OCI-LY7 (cell line): ENCODE measurements at places on chromosomes 1 and 21. TPM values are rescaled to one million over a fixed set of nuclear protein-coding genes. Genes with fewer than 3 reads are reported as not detected.

Gene ZNF683
- not detected in 2 replicates for total RNA-seq

Gene RPE65
- not detected in 2 replicates for total RNA-seq

Gene MYOC
- total RNA-seq, result not detected in 2 replicates

Gene DNAH14
- total RNA-seq, result not detected in 2 replicates

Gene CLEC20A
- total RNA-seq, result not detected in 2 replicates

Gene ROR1
- total RNA-seq, result 1.4 and 2.5 TPM in 2 replicates

Gene CFHR3
- not detected in 2 replicates for total RNA-seq

DNA sequence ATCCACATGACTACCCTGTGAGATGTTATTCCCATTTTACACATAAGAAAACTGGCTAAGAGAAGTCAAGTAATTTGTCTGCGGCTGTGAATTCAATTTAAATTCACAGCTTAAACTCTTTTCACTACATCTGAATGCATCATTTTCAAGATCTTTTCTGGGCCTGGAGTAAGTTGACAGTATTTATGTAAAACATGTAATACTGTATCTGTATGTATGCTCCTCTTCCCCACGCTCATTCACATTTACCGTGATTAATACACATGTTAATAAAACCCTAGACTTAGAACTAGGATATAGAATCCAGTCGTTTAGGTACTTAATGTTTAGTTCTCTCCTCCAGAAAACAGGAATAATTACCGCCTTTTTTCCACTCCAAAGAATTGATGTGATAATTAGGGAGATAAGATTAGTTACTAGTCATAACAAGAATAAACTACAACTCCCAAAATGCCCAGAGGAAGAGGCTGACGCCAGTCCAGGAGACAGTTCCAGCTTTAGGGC lies 442 bp upstream of the PPP1R12B start:
- no peak for DNase-seq

DNA sequence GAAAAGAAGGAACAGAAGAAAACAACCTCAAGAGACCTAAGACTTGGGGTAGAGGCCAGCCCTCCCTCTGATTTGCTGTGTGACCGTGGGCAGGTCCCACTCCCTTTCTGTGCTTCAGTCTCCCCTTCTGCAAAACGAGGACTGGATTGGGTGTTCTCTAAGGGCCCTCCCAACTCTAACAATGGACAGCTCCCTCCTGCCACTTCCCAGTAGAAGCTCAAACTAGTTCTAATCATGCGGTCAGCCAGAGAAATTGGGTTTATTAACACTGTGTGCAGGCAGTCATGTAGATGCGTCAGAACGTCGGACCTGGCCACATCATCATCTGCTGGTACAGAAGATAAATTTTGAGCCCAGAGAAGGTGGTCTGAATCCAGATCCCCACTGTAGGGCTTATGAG lies 1.6 kb upstream of the PADI4 start:
- no peak for DNase-seq

DNA sequence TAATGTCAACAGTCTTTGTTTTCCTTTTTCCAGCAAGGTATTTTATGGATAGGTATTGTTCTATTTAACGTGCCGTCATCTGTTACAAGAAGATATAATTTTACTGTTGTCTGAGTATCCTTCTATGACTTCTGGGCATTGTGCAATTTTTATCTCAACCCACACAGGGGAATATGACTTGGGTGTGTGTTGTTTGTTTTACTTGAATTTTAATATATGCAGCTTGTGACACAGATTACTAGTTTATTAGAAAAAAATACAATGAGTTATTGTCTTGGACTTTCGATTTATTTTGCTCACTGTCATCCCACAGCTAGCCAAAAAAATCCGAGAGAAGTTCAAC lies 111.9 kb downstream of the CACHD1 start:
- no peak for DNase-seq

DNA sequence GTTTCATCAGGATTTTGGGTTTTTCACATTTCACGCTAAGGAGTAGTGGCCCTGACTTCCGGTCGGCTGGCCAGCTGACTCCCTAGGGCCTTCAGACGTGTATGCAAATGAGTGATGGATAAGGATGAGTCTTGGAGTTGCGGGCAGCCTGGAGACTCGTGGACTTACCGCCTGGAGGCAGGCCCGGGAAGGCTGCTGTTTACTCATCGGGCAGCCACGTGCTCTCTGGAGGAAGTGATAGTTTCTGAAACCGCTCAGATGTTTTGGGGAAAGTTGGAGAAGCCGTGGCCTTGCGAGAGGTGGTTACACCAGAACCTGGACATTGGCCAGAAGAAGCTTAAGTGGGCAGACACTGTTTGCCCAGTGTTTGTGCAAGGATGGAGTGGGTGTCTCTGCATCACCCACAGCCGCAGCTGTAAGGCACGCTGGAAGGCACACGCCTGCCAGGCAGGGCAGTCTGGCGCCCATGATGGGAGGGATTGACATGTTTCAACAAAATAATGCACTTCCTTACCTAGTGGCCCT lies 23.1 kb upstream of the TNFRSF1B start:
- no peak for DNase-seq

GRCh38 chr1:84856726-84857270 lies 36.2 kb downstream of the LPAR3 start:
- no peak for DNase-seq

DNA sequence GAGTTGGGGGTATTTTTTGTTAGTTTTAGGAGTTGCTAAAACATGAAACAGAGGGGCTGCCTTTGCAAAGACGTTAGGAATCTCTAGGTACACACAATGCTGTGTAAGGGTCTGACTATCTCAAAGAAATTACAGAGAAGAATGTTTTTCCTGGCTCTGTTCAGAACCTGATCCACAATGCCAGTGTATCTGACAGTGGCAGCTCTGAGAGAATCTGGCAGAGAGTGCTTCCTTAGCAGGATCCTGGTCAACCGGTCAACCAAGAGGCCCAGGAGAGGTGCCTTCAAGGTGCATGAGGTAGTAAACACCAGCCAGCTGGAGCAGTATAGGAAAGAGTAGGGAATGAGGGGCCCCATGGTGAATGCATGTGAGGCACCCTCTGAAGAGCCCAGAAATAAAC lies 40.9 kb upstream of the RGS1 start:
- no peak for DNase-seq

GRCh38 chr1:36881541-36881940 lies 152.8 kb downstream of the GRIK3 start:
- no peak for DNase-seq

DNA sequence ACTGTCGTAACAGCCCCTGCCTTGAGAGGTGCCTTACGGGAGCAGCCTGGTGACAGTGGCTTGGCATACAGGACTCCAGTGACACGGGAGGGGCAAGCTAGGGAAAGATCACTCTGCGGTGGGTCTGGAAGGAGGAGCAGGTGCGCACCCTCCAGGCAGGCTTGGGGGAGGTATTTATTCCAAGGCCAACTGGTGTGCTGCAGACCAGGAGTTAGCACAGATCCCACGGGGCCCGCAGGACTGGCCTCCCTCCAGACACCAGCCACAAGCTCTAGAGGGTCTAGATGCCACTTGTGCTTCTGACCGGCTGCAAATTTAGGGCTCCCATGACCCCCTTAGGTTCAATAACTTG lies 22.1 kb downstream of the PSEN2 start:
- no peak for DNase-seq

DNA sequence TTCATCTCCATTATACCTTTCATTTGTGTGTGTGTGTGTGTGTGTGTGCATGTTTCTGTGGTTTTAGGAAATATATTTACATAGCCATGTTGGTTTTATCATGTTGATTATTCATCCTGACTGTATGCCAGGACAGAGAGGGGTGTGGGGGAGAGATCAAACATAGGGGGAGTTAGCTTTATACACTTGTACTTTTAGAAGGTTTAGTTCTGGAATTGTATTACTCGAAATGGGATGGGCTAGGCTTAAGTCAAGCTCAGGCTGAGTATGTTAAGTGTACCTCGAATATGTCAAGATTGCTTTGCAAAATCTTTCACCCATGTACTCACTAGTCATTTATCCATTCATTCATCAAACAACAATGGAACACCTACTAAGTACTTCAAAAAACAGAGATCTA lies 123.3 kb downstream of the HMCN1 start:
- DNase-seq, result no peak

GRCh38 chr1:114152508-114153260 lies 985 bp downstream of the SYT6 start:
- no peak for DNase-seq

- DNase-seq, result peak; percentile 89
These were observed at the start of gene NCF2 for GRCh38 chr1:183590244-183591191. Gene NCF2 (minus strand): TSS chr1:183590459. CDS start chr1:183590329, 130 bp downstream.

- DNase-seq, result no peak
These were observed 3.7 kb upstream of the RHEX start for GRCh38 chr1:206049293-206049692.

- DNase-seq, result no peak
These were observed 55.6 kb downstream of the KLHDC7A start for GRCh38 chr1:18536356-18536755.

DNA sequence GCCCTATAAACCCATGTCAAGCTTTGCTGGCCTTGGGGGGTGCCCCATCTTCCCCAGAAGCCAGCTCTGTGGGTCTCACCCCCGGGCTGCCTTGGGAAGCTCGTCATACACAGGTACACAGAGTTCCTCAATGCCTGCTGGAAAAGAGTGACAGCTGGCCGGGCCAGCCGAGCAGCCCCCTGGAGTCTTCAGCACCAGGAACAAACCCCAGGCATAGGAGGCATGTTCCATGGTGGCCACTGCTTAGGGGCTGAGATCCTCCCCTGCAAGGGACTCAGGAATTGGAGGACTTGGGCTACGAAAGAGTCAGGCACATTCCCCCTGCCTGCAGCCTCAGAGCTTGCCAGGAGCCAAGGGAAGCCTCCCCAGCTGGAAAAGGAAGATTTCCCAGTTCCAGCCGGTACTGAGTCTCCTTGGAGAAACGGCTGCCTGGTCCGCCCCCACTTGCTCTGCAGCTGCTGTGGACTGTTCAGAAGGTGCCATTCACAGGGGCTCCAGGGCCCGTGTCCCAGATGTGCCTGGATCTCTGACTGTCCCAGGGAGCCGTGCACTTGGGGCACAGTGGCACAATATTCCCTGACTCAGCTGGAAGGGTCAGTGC lies 89.5 kb downstream of the STUM start:
- DNase-seq, result no peak

- DNase-seq, result no peak
These were observed 87.8 kb upstream of the MAP1LC3C start for GRCh38 chr1:242086706-242087105.

DNA sequence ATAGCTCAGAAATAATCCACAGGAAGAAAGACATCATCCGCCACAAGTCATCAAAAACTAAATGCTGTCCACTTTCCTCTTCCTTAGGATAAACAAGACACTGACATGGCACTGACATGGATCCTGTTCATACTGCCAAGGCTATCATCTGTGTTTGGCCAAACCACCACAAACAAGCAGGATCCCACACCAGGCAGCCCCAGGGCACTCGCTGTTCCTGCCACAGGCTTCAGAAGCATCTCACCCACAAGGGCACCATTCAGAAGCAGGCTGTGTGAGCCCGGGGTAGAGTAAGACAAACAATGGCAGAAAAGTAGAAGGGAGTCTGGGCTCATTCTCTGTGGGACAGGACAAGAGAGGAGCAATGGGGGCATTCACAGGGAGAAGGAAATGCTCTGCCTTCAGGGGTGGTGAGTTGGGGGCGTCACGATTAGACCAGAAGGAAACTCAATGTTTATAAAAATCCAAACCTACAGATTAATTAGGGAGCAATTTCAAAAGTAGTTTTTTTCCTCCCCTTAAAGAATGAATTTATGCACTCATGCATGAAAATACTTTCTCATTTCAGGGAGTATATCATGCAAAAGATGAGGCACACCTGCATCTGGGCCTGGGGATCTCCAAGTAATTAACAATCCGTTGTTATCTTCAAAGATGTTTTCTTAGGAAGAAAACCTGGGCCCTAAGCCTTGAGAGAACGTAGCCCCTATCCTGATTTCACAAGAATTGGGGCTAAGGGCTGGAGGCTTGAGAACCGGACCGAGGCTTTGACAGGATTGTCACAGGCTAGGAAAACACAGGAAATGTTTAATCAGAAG lies 43.3 kb upstream of the ATP1A1 start:
- peak; percentile 63 for DNase-seq

GRCh38 chr1:21766210-21766609 lies 16.7 kb downstream of the USP48 start:
- DNase-seq, result no peak

- DNase-seq, result no peak
These were observed 48.2 kb downstream of the SYT6 start for GRCh38 chr1:114105421-114105979.

DNA sequence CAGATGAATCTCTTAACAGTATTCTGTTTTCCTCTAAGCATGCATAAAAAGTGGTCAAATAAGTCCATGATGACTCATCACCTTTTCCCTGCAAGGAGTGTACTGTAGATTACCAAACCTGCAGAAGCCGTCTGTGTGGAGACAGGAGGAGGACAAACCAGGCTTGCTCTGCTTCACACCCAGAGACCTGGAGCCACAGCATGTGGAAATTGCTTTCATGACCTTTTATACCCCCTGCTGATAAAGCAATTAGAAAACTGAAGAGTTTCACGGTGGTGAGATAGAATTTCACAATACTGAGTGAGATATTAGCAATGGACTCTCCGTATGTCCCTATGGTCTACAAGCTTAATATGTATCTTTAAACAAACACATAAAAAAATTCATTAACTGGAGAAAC lies 9.4 kb downstream of the CORT start:
- no peak for DNase-seq

- DNase-seq, result peak; percentile 92
These were observed 6.2 kb downstream of the SLC2A1 start for GRCh38 chr1:42952303-42953001.

DNA sequence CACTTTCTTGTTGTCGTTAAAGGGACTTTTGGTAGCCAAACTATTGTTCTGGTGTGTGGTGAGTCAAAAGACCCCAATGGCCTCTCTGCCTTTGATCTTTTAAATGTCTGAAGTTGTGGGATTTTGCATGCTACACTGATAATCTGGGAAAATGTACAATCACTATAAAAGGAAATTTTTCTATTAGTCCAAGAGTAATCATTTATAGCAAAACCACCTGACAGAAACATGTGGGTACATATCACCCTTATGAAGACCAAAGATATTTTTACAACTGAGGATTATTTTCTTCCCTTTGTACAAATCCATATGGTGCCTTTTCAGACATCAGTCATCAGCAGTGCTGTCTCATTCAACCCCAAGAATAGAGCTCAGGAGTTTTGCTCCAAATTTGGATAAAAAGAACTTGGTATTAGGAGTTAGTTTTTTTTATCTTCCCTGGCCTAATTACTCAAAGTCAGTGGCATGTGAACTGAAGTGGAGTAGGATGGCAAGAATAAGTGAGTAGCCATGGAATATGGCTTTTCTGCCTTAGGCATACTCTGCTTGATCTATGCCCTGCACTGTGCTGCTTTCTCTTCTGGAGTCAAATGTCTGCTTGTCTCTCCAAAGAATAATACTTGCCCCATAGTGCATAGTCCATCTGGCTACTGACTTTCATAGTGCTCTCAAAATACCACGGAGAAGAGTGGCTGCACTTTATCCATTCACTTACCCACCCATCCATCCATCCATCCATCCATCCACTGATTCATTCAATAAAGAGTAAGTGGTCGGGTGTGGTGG lies 13.5 kb downstream of the GREM2 start:
- DNase-seq, result no peak

DNA sequence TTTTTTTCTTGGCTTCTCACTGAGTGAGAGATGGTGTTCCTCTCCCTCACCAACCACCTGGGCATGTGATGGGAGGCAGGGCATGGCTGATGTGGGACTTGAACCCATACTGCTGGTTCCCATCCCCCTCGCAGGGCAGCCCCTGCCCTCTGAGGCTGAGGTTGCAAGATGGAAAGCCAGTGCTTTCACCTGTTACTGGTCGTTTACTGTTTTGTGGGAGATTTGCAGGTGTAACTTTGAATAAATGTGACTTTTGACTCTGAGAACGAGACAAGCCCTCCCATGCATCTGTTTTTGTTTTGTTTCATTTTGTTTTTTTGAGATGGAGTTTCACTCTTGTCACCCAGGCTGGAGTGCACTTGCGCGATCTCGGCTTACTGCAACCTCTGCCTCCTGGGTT lies 21.6 kb downstream of the C1orf167 start:
- peak; percentile 56 for DNase-seq
